ENCODE measurements at places on chromosomes 4 and X.
A peak's percentile ranks its signal among the peaks of the same experiment; 100 is the strongest.

DNA sequence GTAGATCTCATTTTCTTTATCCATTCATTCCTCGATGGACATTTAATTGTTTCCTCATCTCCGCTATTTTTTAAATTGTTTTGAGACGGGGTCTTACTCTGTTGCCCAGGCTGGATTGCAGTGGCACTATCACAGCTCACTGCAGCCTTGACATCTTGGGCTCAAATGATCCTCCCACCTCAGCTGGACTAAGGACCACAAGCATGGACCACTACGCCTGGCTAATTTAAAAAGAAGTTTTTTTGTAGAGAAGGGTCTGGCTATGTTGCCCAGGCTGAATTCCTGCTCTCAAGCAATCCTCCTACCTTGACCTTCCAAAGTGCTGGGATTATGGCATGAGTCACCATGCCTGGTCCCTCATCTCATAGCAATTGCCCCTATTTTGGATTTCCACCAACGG is 7.0 kb upstream of the TRIML1 start:
- no peak for DNase-seq

- no peak for DNase-seq
Measured at GRCh38 chr4:1403591-1404572, 2.4 kb downstream of the NKX1-1 start.

DNA sequence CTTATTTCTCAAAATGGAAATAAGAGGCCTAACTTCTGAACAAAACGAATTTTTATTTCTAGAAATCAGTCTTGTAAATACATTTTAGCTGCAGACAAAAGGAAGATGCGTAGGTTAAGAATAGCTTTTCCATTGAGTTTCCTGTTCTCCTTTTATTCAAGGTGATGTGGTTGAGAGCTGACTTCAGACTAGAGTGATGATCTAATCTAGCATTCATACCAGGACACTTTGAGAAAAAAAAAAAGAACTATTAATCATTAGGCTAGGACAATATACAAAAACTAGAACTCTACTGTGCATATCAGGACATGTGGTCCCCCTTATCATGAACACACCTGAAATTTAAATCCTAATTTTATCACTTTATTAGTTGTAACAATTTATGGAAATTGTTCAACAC is 884.5 kb upstream of the EPHA5 start:
- no peak for DNase-seq

DNA sequence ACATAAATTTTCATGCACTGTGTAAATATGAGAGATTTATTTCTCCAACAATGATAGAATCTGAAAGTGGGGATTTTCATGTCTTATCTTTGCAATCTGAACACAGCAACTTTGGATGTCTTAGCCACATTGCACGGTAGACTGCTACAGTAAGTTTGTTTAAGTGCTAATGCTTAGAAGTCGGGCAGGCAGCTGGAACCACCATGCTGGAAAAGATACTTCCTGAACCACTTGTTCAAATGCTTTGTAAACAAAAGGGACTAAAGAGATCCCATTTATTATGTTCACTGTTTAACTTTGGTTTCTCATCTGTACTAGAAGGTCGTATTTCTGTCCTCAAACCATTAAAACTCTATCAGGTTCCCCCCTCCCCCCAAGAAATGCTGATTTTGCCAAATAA is 555.9 kb upstream of the DIPK2B start:
- DNase-seq: peak; percentile 70

DNA sequence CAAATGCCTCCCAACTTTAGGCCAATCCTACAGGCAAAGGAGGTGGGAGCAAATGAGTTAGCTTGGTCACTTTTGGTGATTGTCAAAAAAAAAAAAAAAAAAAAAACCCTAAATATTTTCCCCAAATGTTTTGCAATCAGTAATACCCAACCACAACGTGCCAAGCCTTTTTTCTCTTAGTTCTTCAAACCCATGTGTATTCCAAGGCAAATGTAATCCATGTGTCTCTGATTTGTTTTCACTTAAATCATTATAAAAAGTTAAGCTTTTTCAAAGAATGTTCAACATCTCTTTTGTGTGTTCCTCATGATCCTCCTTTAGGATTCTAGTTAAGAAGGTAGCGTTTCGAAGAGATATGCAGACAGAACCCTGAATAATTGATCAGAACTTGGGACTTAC is 328.4 kb downstream of the PAPSS1 start:
- DNase-seq: no peak

DNA sequence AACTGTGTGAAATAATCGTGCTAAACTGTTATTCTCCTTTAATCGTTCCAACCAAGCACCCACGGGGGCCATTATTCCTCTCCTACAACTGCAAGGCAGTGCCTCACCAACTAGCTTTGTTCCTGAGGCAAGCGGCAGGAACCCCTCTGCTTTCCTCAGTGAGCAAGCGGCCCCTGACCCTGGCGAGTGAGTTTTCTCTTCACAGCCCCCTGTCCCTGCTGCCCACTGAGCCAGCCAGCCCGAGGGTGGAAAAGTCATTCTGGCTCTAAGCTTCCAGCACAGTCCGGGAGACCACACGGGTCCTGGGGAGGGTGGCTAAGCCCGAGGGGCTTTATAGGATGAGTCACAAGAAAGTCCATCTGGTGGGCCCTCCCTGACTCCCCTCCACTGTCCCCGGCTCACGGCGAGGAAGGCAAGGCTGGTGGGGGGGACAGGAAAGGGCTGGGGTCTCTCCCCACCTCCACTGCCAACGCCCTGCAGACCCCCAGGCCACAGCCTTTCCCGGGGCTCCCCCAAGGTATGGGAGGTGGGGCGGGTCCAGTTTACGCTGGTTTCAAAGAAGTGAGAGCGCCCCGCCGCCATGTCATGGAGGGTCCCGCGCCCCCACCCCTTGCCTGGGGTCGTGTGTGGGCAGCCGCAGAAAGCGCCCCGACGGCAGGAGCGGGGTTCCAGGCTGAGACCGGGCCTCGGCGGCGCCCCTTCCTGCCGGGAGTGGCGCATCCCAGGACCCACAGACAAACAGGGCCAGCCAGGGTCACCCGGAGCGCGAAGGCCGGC is 45.0 kb downstream of the CPLX1 start:
- no peak for DNase-seq

- DNase-seq: no peak
Measured at GRCh38 chr4:80186676-80187075, 10.6 kb upstream of the PRDM8 start.

DNA sequence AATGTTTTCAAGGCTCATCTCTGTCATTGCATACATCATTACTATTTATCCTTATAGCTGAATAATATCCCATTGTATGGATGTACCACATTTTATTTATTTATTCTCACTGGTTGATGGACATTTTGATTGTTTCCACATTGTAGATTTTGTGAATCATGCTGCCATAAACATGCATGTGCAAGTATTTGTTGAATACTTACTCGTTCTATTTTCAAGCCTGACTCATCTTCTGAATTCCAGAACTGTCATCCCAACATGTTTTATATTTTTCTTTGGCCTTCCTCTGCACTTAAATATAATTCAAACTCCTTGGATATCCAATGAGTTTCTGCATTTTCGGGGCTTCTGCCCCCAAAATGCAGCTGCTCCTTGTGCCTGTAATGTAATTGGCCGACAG is 77.6 kb downstream of the MXRA5 start:
- no peak for DNase-seq

- no peak for DNase-seq
Measured at GRCh38 chrX:2320580-2321327, 180.0 kb downstream of the DHRSX start.

- DNase-seq: no peak
Measured at GRCh38 chr4:122928930-122929329, 6.5 kb upstream of the NUDT6 start.

GRCh38 chr4:183101956-183102480 is 3.0 kb downstream of the WWC2 start:
- peak; percentile 18 for DNase-seq

DNA sequence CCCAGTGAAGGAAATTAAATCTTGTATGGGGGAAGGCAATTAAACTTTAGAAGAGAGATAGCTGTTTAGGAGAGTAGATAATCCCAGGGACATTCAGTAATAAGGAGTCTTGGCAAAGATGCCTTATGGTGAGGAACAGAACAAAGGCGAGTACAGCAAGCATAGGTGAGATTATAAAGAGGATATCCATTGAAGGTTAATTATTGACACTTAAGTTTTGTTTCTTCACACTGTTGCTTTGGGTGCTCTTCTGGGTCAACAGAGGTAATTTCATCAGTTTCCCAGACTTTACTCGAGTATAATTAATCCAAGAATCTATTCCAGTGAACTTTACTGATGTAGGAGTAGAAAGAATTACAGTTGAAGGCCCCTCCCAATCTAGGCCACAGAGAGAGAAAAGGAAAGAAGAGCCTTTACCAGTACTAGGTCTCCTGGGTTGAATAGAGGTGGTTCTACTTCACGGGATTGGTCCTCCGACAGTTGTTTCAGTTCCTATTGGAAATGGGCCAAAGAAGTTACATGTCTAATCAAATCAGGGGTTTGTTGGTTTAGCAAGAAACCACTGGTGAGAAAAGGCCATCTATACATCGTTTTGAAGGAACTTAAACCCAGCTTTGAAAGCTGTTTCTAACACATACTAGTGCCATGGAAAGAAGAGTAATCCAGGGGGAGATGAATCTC is 27.2 kb downstream of the EPGN start:
- no peak for DNase-seq

GRCh38 chrX:37685381-37686359 is at the start of gene XK:
Gene XK (plus strand): TSS chrX:37685791. CDS start chrX:37685962, 171 bp downstream.
- peak; percentile 46 for DNase-seq

DNA sequence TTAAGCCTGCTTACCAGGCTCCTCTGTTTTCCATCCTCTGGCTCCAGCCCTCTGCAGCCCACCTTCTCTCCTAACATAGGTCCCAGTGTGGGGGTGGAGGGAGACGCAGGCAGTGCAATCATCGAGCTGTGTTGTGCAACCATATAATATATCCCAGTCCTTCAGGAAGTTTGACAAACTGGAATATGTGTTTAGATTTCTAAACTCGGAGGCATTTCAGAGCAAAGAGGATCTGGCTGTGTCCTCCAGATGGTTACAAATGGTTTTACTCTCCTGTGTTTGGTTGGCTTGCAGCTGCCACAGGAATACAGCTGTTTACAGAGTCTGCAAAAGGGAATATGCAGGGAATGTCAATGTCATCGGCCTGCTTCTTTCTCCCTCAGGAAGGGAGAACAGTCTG is 195.3 kb upstream of the LNX1 start:
- peak; percentile 31 for DNase-seq

GRCh38 chr4:13601048-13601447 is 26.5 kb downstream of the BOD1L1 start:
- DNase-seq: no peak

DNA sequence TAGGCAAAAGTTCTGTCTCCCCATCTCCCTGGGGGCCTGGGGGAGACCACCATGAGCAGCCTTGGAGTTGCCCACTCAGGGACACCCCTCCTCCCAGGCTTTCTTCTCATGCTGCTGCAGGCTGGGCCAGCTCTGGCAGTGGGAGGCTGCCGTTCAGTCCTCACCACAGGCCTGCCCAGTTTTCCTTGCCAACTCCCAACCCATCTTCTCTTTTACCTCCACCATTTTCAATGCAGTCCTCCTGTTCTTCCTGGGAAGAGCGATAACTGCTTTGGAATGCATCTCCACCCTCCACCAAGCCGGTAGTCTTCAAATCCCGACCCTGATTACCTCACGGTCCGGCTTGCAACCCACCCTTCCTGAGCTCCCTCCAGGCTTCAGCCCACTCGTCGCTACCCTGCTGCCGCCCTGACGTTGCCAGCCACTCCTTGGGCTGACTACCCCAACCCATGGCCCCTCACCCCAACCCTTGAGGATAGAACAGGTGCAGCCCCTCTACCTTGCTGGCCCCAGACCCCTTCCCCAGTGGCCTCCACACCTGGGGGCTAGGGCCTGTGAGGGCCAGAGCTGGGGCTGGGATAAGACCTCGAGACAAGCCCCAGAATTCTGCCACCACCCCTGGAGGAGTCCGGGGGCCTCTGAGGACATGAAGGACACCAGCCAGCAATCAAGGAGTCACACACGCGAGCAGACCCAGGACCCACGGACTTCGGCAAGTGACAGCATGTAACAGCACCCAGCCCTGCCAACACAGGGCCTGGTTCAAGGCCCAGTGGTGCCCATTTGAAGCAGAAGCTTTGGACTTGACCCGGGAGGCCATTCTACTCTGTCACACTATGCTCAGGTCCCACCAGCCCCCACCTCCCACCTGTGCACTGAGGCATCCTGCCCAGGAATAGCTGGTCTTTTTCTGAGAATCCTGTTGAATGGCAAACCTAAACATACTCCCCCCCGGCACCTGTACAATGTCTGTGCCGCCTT is 9.2 kb downstream of the WDR1 start:
- no peak for DNase-seq

Measured in NCI-H510A treated with DMSO at 0.1 percent for 48 hours (cell line).